Cortex of kidney (tissue), 1 donor: ENCODE measurements at places on chromosomes 2 and 18.

GRCh38 chr2:68645523-68645922 is 2.1 kb downstream of the PROKR1 start:
- DNase-seq = no peak

GRCh38 chr2:10480359-10480949 is 32.3 kb upstream of the ODC1 start:
- DNase-seq = no peak

GRCh38 chr2:157480182-157480961 is 36.5 kb upstream of the CYTIP start:
- no peak for DNase-seq

DNA sequence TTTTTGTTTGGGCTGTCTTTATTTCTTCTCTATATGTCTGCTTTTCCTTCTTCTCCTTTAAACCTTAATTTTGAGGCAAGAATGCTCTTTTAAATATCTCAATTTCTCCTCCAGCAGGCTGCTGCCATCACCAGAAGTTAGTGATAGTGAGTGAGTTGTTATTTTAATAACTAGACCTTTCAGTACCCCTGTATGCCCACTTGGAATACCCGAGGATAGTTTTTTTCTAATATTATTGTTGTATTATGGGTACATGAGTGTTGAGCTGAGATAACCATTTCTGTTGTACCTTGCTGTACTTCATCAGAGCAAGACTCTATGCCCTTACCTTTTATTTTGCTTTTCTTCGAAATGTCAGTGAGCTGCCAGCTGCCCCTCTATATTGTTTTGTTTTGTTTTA is 50.1 kb downstream of the PPM1B start:
- no peak for DNase-seq

- DNase-seq = no peak
Measured at GRCh38 chr2:216372761-216373291, 543 bp upstream of the MARCHF4 start.

GRCh38 chr2:42329736-42330135 is 31.3 kb downstream of the COX7A2L start:
- no peak for DNase-seq

- DNase-seq = no peak
Measured at GRCh38 chr2:210922419-210922818, 366.0 kb downstream of the CPS1 start.
